Skeletal muscle cell (primary cell): ENCODE measurements at places on chromosomes 4 and X.

DNA sequence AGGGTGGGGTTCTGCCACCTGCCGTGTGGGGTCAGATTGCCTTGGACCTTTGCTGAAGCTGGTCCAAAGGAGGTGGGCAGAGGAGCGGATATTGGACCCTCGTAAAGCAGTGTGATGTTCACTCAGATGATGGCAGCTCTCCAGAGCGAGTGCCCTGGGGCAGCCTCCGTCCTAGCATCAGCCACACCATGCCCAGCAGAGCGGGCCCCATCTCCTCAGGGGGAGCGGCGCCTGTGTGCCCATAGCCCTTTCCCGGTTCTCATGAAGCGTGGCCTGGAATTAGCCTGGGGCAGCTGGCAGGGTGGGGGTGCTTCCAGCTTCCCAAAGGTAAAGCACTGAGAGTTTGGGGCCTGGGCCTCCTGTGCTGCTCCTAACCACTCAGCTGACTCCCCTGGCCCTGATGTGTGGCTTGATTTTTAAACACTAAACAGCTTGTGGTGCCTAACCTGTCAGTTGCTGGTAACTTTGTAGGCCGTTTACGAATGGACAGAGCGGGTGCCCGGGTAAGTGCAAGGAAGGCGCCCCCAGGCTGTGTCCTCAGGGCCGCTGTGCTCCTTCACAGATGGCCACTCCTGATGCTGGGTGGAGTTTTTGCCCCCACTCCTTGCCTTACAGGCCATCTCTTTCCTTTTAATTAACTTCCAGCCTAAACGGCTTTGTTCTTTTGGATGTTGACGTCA is 36.0 kb downstream of the NOP14 start:
- no peak for DNase-seq

- peak; percentile 98 for DNase-seq
Observed at GRCh38 chr4:128468123-128468989, 180.7 kb upstream of the PGRMC2 start.

GRCh38 chr4:118842055-118842454 is 6.1 kb upstream of the SEC24D start:
- no peak for DNase-seq

DNA sequence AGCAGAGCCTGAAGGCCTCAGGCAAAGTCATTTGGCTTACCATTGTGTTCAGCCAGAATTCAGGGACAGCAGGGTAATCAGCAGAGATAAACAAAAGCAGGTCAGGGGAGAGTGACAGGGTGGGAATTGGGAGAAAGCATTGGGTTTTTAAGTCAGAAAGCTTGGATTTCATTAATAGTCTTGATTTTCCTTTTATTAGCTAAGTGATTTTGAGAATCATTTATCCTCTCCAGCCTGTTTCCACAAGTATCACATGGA is 410.1 kb downstream of the HNRNPD start:
- no peak for DNase-seq

GRCh38 chrX:2701600-2701999 is 10.5 kb downstream of the CD99 start:
- DNase-seq = no peak

GRCh38 chrX:79630033-79631009 is 263.2 kb upstream of the ITM2A start:
- no peak for DNase-seq

DNA sequence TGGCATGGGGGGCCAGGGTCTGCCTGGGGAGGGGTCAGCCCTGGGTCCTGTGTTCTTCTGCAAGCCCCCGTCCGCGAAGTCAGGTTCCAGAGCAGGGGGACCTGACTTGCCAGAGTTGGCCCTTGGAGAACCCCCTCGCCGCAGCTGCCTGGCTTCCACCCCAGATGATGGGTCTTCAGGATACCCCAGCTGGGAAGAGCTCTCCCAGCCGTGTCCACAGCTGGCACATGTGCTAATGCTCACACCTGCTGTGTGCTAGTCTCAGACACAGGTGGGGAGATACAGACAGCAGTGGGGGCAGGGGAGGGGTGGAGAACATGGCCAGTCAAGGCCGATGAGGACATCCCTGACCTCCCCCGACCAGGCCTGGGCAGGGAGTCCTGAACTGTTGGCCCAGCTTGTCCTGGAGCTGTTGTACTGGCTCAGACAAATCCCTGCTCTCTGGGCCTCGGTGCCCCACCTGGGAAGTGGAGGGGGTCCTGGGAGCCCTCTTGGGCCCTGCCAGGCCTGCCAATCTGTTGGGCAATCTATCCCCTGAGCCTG is 3.5 kb downstream of the ADRA2C start:
- DNase-seq = no peak

GRCh38 chr4:38976308-38976707 is 55.9 kb downstream of the TMEM156 start:
- DNase-seq = no peak

- no peak for DNase-seq
Observed at GRCh38 chr4:20095805-20096541, 155.7 kb upstream of the SLIT2 start.

DNA sequence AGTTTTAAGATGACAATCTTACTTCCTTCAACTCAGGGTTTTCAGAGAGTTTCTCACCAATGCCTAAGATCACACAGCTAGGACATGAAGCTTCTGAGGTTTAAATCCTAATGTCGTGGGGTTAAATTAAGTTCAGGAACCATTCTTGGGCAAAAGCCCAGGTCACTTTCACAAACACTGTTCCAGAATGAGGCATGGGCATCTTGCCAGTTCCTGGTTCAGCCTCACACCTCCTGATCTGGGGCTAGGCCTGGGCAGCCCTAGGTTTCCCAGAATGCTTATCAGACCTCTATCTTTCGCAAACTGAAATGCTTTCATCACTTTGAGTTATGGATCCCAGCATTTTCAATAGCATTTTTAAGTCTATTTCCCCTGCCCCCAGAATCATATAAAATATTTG is 224.8 kb upstream of the EDA2R start:
- DNase-seq = no peak

DNA sequence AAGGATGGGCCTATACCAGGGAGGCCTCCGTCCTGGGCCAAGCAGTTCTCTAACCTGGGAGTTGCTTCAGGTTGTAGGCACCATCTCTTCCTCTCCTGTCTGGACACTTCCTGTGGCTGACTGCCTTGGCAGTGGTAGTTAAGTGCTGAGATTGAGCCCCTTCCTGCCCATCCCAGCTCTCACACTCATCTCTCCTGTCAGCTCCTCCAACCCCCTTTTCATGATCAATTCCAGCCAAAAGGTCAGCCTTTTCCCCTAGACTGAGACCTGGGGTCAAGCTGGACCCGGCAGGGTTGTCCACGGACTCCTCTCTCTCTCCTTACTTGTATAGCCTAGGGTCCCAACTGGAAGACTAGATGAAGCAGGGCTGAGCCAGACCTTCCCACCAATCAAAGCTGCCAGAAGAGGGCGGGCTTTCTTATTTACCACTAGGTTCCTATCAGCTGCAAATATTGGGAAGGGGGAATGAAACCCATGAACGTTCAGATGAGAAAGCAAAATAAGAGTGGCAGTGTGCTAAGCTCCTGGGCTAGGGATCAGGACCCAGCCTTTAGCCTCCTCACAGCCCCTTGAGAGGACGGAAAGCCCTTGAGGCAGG is 34.5 kb downstream of the KDM5C start:
- DNase-seq = no peak

DNA sequence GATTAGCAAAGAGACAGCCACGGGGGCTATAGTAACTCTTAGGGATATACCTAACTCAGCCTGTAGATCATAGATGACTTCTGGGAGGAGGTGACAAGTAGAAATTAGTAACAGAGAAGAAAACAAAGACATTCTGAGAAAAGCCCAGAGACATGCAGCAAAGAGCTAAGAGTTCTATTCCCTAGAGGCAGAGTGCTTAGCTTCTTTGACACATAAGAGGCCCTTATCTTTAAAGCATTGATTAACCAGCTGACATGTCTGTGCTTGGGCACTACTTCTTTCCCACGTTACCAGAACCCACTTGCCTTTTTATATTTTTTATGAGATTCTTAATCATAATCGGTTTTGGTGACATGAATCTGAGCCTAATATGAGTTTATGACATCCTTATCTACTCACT is 179.5 kb downstream of the GABRB1 start:
- no peak for DNase-seq

- no peak for DNase-seq
Observed at GRCh38 chrX:10939424-10939823, 171.7 kb upstream of the HCCS start.
